Inflammatory macrophage (primary cell): ENCODE measurements at places on chromosomes 4 and X.

DNA sequence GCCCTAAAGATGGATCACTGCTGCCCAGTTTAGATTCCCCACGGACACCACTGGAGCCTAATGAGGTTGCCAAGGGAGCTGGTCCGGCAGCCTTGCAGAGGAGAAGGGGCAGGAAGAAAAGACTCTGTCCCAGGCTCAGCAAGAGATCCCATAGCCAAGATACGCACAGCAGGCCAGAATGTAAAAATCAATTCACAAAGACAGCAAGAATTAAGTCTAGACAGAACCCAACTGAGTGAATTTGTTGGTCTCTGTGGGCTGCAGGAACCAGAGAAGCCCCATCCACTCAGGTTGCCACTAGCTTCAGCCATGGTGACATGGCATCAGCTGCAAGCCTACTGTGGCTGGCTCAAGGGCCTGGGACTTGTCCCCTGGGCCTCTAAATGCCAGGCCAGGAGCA lies 22.9 kb downstream of the TSC22D3 start:
- no peak for DNase-seq

DNA sequence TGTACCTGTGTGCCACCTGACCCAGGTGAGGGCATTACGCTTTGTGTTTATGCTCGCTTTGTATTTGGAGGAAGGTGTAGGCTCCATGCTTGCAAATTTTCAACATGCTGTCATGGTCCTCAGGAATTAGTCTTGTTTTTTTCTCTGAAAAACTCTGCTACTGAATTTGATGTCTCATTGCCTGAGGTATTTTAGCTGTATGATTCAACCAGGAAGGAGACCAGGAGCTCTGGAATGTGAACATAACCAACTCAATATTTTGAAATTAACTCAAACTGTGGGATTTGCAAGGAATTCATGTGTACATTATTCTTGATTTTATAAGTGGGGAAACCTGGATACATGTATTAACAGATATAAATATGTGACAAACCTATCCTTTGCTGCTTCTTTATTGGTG lies 134.1 kb downstream of the SLC4A4 start:
- DNase-seq: no peak

DNA sequence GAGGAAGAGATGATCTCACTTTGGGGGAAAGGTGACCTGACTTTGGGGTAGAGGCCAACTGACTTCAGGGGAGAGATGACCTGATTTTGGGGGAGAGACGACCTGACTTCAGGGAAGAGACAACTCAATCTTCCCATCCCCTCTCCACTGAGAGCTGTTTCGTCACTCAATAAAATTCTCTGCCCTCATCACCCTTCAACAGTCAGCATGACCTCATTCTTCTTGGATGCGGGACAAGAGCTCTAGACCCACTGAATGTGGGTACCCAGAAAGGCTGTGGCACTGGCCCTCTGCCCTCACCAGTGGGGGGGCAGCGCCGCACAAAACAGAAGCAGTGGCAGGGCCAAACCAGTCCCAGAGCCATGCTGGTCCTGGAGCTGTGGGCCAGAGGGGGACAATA lies 34.6 kb downstream of the ATXN3L start:
- DNase-seq: no peak

DNA sequence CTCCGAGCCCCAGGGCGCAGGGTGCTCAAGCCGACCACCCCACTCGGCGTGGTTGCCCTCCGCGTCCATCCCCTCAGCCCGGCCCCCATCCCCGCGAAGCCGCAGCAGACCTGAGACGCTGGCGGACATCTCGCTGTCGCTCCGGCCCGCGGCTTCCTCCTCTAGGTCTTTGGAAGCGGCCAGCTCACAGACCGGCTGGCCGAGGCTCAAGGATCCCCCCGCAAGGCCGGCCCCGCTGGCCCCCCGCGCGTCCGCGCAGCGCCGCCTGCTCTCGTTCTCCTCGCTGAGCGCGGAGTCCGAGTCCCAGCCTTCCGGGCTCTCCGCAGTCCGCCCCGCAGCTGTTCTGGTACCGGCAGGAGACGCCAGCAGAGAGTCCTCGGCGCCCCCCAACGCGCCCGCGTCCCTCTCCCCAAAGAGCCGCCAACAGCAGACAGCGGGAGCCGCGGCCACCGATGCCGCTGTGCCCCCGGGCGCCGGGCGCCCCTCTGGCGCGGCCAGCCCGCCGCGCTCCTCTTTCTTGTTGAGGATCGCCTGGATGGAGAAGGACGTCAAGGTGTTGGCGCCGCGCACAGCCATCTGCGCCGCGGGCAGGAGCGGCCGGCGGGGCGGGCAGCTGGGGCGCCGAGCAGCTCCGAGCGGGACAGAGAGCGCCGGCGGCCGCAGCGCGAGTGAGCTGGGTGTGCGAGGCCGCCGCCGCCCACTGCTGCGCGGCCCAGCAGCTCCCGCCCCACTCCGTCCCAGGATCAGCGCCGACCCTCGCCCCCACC lies at the start of gene NKX3-2:
NKX3-2 (minus strand) TSS at position 670 of the 767 bp plus-strand sequence; CDS start at position 576, 94 bp downstream.
- no peak for DNase-seq

DNA sequence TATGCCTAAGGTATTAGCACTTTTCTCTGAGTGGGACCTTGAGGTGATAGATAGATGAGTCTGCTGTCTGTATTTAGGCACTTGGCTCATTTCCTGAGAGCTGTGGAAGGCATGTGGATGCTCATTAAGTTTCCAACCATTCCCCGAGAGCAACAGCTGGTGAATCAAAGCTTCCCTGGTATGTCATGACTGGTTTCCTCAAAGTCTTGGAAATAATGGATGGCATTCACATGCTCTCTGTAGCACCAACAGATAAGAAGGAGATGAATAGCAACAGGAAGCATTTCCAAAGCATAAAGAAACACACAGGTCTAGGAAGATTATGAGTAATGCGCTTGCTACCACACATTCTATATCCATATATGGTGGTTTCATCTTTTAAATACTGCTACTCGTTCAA lies 118.3 kb upstream of the ETNPPL start:
- no peak for DNase-seq

- DNase-seq: no peak
These were observed 147.3 kb downstream of the KLHL13 start for GRCh38 chrX:117969328-117969727.

- no peak for DNase-seq
These were observed 194.4 kb upstream of the ANK2 start for GRCh38 chr4:112855058-112855457.

DNA sequence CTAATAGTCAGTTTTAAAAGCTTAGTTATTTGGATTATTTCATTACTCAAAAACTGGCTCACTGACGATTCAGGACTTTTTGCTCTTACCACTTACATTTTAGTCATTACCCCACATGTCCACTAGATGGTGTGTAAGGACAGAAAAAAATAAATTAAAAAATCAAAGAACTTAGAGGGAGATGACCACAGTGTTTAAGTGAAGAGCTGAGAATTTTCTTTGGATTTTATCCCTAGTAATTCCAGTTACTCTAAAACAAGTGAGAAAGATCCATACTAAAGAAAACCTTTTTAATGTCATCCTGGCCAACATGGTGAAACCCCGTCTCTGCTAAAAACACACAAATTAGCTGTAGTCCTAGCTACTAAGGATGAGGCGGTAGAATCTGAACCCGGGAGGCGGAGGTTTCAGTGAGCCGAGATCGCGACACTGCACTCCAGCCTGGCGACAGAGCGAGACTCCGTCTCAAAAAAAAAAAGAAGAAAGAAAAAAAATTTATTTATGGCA lies 26.4 kb upstream of the TMPRSS11B start:
- peak; percentile 15 for DNase-seq
